ENCODE measurements at places on chromosomes 5 and 9. TPM values are rescaled to one million over a fixed set of nuclear protein-coding genes. Genes with fewer than 3 reads are reported as not detected.

The IRF1 gene
- 104 TPM for total RNA-seq

The INSL4 gene
- not detected for total RNA-seq

The NR6A1 gene
- 0.61 TPM for total RNA-seq

DNA sequence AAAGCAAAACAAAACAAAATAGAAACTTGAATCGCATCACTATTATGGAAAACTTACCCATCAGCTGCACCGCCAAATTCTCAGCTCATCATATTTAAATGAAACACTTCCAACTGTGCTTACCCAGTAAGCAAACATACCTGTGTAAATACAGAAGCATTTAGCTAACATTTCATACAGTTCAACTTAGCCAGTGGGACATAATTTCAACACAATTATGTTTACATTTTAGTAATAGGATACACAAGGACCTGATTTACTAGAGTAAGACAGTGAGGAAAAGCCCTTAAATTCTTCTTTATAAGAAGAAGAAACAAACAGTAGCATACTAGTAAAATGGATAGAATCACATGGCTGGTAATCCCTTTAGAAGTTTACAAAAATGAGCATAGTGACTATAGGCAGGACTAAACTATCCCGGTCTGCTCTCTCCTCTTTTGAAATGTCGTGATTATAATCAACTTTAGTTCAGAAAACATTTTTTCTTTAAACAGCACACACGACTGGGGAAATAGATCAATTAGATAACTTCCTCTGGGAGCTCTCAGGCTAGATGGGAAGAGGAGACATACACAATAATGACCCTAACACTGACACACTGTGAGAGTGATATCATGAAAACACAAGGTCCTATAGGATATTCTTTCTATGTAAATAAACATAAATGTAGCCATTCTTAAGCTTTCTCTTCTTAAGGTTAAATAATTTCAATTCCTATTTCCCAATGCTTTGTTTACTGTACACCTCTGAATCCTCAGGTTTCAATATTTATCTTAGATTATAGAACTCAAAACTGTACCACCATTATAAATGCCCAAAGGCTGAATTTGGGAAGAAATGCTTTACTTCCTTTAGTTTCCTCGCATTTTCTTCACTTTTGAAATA, 15.9 kb upstream of the CDC20B start:
- H3K4me1 ChIP-seq: no peaks in the 10 kb centered on the region
- no peak overlapping the region for H3K27ac ChIP-seq
- H3K4me3 ChIP-seq: no peak overlapping the region
- DNase-seq: no peak
- H3K27me3 ChIP-seq: peaks cover 43% of the 10 kb centered on the region

DNA sequence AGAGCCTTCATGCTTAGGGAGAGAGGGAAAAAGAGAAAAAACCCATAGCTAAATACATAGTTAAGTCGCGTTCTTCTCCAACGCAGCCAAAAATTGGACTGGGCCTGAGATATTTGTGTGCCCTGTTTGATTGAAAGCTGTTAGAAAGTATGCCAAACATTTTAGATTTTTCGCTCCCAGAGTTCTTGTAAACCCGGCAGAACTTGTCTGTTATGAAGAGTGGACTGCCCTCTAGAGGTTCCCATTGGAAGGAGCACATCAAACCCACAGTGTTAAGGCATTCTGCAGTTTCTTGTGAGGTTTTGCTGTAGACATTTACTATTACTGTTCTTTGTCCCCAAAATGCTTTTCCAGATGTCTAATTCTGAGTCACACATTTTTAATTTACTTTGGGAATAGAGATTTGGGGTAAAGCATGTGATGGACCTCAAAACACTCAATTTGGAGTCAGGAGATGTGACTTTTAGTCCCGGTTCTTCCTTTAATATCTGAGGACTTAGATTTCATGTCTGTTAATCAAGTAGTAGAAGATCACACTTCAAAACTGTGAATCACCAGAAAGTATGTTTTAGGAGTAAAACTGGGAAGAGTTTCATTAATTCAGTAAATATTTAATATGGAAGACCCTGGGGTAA, 96.6 kb downstream of the PCSK1 start:
- H3K36me3 ChIP-seq: no peaks in the 10 kb centered on the region
- peaks cover 19% of the 10 kb centered on the region for H3K27me3 ChIP-seq
- no peak overlapping the region for H3K4me3 ChIP-seq
- no peak overlapping the region for H3K27ac ChIP-seq

GRCh38 chr5:127046343-127047072, 16.1 kb upstream of the MARCHF3 start:
- H3K27me3 ChIP-seq: no peaks in the 10 kb centered on the region
- no peak for DNase-seq
- no peak overlapping the region for H3K4me3 ChIP-seq
- peaks cover 2% of the 10 kb centered on the region for H3K36me3 ChIP-seq

GRCh38 chr5:103910011-103910410, 347.4 kb upstream of the NUDT12 start:
- H3K27ac ChIP-seq: no peak overlapping the region
- no peak overlapping the region for H3K4me3 ChIP-seq
- H3K36me3 ChIP-seq: no peaks in the 10 kb centered on the region
- H3K4me1 ChIP-seq: no peaks in the 10 kb centered on the region
- no peaks in the 10 kb centered on the region for H3K27me3 ChIP-seq
- DNase-seq: no peak

- H3K4me1 ChIP-seq: no peaks in the 10 kb centered on the region
- no peak overlapping the region for H3K27ac ChIP-seq
- peaks cover 14% of the 10 kb centered on the region for H3K36me3 ChIP-seq
- no peaks in the 10 kb centered on the region for H3K27me3 ChIP-seq
- no peak for DNase-seq
Observed at GRCh38 chr9:83572524-83572923, 34.3 kb upstream of the FRMD3 start.

- peaks cover 5% of the 10 kb centered on the region for H3K27me3 ChIP-seq
- no peak overlapping the region for H3K4me3 ChIP-seq
- H3K4me1 ChIP-seq: no peaks in the 10 kb centered on the region
- peaks cover 1% of the 10 kb centered on the region for H3K36me3 ChIP-seq
Observed at GRCh38 chr5:68565427-68565826, 349.9 kb downstream of the PIK3R1 start.

DNA sequence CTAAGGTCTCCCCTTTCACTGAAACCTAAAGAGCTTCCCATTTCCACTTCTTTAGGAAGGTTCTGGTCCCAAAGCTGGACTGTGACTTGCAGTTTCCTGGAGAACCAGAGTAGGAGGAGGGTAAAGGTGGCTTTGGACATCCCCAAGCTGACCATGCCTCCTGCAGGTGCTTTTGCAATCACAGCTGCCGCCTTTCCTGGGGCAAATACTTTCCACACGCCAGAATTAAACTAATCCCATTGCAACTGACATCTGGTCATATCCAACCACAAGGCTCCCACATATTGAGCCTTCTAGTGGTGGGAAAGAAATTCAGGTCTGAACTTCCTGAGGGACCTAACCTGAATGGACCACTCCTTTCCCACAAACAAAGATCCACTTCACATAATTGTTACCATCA, 92.7 kb downstream of the NRG2 start:
- H3K4me3 ChIP-seq: no peak overlapping the region
- no peaks in the 10 kb centered on the region for H3K4me1 ChIP-seq
- H3K27ac ChIP-seq: no peak overlapping the region
- H3K27me3 ChIP-seq: peaks cover 24% of the 10 kb centered on the region
- no peak for DNase-seq
- H3K36me3 ChIP-seq: no peaks in the 10 kb centered on the region

GRCh38 chr5:155735388-155735787, 591.6 kb upstream of the SGCD start:
- H3K36me3 ChIP-seq: no peaks in the 10 kb centered on the region
- no peaks in the 10 kb centered on the region for H3K4me1 ChIP-seq
- no peak for DNase-seq
- peaks cover 11% of the 10 kb centered on the region for H3K27me3 ChIP-seq
